ENCODE measurements at places on chromosomes 2 and 18.

- DNase-seq = no peak
These were observed 103.9 kb upstream of the ACVR1C start for GRCh38 chr2:157732596-157732995.

GRCh38 chr2:39470580-39470979, 33.5 kb upstream of the MAP4K3 start:
- no peak for DNase-seq

DNA sequence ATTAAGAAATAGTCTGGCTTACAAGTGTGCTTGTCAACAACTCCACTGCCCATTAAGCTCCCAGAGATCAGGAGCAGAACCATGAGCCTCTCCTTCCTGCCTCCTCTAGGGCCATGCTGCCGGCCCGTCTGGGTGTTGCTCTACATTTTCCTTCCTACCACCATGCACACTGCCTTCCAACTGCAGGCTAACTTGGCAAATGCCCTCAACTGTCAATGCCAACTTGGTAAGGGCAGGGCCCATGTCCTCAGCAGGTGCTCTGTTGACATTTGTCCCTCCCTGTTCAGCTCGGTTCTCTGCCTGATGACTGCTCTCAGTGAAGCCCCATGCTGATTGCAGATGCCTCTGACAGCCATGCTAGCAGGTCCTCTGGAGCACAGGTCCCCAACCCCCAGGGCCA, 345.2 kb downstream of the ALK start:
- no peak for DNase-seq

GRCh38 chr2:1192121-1192520, 221.1 kb upstream of the TPO start:
- no peak for DNase-seq

DNA sequence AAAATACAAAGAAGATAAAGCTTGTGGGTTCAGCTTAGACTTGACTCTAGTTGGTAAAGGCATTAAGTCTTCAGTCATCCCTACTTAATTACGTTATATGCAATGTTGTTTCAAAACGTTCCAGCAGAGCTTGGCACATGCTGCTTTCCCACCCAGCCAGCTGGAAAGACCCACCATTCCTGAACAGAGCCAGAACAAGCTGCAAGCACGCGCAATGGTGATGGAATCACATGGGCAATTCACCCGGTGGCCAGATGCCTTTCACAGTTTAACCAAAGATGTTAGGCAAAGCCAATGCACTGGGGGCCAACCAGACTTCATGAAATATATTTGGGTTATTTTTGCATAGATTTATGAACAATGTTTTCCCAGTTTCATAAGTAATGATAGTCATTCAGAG, 123.4 kb upstream of the CDH20 start:
- no peak for DNase-seq

- DNase-seq = no peak
These were observed 400.3 kb upstream of the SMIM21 start for GRCh38 chr18:75827751-75828287.

DNA sequence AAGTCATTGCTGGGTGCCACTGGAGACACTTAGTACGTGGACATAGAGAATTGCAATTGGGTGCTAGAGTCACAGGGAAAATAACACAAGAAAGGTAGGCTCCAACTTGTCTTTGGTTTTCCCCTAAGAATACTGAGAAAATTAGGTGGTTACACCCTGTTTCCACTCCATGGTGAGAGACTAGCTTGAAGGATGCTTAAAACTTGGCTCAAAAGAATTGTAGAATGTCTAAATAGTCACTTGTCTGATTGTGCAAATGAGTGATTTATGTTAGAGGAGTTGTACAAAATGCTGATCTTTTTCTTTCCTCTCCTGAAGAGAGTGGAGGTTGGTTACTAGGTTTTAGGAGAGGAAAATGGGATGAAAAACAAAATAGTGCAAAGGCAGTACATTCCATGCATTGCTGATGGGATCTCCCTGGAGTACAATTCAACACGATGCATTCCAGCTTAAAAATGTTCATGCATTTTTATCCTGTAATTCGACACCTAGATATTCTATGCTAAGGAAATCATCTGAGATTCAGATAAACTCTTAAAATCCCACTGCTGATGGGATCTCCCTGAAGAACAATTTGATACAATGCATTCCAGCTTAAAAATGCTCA, 2.2 kb upstream of the SERPINB12 start:
- DNase-seq = no peak

All from activated CD8-positive, alpha-beta memory T cell treated with anti-CD3 and anti-CD28 coated beads, Interleukin-2, amount 50 U/mL, for 4 hours (primary cell).